ENCODE measurements at places on chromosomes 4 and X.

GRCh38 chrX:65463550-65463949, 71.0 kb downstream of the LAS1L start:
- no peak for DNase-seq

GRCh38 chr4:52937829-52938228, 75.7 kb downstream of the RASL11B start:
- no peak for DNase-seq

GRCh38 chr4:95091272-95091671, 333.5 kb downstream of the BMPR1B start:
- no peak for DNase-seq

GRCh38 chr4:83152746-83153145, 38.2 kb upstream of the PLAC8 start:
- DNase-seq, result no peak

DNA sequence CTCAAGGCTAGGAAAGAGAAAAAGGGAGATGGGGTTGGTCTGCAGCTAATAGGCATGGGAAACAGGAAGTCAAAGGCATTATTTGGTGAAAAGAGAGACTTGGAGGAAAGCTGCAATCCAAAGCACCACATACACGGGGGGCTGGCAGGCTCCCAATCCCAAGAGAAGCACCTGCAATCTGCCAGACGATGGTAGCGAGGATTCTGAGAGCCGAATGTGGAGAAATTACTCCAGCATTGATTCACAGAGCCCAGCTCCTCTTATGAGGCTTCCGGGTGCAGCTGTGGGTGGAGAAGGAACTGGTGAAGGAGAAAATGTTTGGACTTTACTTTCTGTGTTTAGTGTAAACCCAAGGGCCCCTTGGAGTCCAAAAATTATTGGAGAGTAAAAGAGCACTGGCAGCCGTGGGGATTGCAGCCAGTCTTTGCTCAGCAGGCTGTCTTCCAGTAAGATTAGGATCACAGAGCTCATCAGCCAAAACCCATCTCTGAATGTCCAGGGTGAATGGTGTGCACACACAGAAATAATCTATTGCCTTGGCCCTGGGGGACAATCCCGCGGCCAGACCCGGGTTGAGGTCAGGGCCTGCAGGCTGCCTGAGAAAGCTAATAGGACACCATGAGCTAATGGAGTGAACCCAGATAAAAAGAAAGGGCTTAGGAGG, 197.6 kb downstream of the KIT start:
- DNase-seq, result no peak

DNA sequence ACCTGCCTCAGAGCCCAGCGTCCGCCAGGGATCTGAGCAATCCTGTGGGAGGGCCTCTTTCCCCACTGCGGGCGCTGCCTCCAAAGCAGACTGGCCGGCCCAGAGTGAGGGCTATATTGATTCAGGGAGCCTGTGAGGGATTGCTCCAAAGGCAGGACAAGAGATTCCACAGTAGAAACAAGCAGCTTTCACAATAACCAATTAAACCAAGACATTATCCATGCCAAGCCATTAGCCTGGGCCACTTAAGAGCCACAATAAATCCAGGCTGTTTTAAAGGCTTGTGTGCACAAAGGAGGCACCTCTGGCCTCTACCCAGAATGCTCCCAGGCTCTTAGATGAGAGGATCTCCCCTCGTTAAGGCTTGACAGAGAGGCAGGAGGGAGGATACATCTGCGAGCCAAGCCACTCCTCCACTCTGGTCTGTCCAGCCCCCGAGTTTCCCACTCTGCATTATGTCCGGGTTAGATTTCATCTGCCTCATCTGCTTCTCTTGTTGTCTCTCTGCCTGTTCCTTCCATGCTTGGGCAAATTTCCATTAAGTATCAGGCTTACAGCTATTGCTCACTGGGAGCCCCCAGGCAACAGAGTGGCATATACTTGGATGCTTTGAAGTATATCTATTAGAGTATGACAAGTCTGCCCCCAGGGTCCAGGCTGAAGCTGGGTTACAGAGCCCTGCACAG, 357.9 kb downstream of the UNC5C start:
- no peak for DNase-seq

- no peak for DNase-seq
These were observed 41.5 kb upstream of the FGF2 start for GRCh38 chr4:122785099-122785498.

- DNase-seq, result no peak
These were observed 346.8 kb upstream of the TECRL start for GRCh38 chr4:64756016-64756415.

GRCh38 chr4:33493231-33493630, 2751.1 kb downstream of the ARAP2 start:
- DNase-seq, result no peak

GRCh38 chrX:69068301-69069085, 96.8 kb downstream of the PJA1 start:
- DNase-seq, result no peak

GRCh38 chr4:61374447-61374891, 174.3 kb downstream of the ADGRL3 start:
- DNase-seq, result no peak

DNA sequence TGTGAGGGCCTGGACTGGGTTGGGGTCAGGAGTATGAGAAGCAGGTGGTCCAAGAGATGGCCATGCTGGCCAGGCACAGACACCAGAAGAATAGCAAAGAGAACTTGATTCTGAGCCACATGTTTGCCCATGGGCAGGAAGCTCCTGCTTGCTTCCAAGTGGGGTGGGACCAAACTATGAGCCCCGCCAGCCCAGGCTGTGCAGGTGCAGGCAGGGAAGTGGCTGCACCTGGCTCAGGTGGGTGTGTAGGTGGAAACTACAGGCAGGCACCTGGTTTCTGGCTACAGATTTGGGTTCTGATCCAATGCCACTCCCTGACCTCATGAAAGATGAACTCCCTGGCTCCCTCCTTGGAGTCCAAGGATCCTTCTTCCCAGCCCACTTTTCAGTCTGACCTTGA, 207.9 kb upstream of the KLF3 start:
- no peak for DNase-seq

DNA sequence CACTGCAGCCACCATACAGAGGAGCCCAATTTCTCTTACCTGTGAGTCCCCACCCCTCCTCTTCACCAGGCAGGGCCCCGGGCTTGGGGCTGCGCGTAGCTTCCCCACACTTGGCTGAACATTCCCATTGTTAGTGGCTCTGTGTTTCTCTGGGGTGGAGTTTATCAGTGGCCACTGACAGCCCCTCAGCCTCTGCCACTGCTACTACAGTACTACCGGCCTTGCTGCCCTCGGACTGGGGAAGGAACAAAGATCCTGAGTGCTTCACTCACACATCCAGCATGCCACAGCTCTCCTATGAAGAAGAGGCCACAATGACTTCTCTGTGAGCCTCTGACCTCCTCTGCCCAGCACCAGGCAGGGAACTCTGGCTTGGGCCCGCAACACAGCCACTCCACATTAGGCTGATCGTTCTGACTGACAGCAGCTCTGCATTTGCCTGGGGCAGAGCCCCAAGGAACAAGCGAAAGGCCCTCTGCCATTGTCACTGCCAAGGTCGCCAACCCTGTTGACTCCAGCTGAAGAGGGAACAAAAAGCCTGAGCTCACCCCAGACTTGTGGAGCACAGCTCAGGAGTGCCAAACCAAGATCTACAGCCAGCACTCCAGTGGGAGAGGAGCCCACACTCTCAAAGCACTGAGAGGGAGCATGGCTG, 24.0 kb downstream of the ABCB7 start:
- no peak for DNase-seq

DNA sequence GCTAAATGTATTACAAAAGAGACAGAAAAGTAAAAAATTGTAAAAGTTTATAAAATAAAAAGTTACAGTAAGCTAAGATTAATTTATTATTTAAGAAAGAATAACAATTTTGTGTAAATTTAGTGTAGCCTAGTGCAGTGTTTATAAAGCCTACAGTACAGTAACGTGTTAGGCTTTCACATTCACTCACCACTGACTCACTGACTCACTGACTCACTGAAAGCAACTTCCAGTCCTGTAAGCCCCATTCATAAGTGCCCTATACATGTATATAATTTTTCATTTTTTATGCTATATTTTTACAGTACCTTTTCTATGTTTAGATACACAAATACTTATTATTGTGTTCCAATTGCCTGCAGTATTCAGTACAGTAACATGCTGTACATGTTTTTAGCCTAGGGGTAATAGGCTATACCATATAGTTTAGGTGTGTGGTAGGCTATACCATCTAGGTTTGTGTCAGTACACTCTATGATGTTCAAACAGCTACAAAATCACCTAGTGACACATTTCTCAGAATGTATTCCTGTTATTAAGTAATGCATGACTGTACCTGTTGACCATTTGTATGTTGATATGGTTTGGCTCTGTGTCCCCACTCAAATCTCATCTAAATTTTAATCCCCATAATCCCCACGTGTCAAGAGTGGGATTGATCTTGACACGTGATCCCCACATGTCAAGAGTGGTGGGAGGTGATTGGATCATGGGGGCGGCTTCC, 57.9 kb downstream of the CFAP299 start:
- DNase-seq, result no peak

DNA sequence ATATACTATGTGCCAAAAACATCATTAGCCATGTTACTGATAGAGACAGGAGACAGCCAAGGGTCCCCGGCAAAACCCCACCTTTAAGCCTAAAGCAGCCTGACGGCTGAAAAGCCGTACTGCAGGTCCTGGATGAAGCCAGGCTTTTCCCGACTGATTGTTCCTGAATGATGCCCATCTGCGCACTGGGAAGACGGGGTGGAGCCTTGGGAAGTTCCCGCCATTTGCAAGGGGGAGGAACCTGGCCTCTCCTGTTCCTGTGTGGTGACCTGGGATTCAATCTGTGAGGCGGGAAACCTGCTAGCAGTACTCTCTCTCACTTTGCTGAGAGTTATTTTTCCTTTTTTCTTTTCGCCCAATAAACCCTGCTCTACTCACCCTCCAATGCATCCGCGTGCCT, 15.1 kb upstream of the CAMK2D start:
- DNase-seq, result no peak

DNA sequence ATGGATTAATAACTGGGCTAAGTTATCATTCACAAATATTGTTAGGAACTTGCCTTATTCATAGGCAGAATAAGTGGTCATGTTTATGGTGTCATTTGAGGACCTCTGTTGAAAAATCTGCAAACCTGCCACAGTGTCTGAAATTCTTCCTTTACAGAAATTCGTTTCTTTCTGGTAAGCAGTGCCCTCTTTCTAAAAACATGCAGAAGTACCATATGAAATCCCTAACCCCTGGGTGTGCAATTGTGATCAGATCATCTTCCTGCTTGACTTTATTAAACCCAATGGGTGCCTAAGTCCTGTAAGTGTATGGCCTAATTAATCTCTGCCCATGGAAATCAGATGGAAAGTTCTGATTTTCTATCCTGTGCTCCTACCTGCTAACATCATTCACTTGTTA, 4.4 kb upstream of the HTATSF1 start:
- DNase-seq, result no peak

DNA sequence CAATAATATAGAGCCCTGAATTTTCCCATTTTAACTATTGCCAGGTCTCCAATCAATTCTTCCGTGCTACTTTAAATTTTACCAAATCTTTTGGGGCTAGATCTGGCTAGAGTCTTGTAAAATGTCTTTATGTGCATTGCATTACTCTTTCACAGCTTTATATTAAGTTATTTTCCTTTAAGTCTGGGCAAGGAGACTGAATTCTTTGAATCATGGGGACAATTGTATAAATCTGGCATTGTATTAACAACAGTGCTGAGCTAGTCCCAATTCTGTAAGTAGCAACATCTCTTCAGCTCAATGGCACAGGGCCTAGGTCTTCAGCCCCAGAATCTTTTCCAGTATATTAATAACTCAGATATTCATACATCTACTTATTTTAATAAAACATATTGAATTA, 1080.4 kb upstream of the INTU start:
- DNase-seq, result no peak

DNA sequence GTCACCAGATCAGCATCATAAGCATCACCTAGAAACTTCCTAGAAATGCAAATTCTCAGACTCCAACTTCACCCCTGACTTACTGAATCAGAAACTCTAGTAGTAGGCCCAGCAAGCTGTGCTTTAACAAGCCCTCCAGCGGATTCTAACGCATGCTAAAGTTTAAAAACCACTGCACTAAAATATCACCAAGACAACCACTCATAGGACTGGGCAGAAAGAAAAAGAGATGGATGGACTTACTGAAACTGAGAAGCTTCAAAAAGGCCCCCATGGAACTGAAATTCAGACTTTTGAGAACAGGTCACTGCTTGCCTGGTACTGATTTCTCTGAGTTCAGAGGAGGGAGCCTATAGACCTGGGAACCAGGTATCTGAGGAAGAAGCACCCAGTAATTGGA, 40.1 kb downstream of the FAM241A start:
- no peak for DNase-seq

DNA sequence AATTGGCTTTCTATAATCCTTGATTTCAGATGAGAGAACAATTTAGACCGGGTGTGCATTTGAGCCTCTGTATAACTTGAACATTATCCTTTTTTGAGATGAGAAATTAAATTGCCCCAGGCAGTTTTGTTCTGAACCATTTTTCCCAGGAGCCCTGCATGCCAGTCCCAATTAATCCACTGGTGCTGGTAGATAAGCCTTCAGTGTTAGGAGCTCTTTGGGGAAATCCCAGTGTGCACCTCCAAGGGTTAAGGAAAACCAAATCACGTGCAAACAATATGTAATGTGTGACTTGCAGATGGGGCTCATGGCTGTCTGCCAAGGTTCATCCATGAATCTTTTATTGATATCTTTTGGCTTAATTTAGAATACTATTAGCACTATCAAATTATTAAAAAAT, 43.2 kb downstream of the KIT start:
- no peak for DNase-seq

GRCh38 chr4:126799971-126800574, 832.7 kb upstream of the INTU start:
- DNase-seq, result no peak

DNA sequence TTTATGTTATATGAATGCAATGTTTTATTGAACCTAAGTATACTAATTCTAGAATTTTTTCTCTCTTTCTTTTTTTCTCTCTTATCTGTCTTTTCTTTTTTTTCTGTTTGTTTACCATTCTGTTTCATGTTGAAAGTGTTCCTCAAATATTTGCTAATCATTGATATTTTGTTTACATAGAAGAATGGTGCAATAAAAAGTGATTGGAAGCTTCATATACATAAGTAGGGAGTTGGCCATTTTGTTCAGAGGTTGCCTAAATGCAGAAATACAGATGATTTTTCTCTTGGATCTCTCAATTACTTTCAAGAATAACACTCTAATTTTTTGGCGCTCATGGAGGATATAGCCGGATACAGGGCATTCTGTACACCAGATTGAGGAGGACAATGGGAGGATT, 5.7 kb upstream of the SERTM2 start:
- DNase-seq, result no peak

DNA sequence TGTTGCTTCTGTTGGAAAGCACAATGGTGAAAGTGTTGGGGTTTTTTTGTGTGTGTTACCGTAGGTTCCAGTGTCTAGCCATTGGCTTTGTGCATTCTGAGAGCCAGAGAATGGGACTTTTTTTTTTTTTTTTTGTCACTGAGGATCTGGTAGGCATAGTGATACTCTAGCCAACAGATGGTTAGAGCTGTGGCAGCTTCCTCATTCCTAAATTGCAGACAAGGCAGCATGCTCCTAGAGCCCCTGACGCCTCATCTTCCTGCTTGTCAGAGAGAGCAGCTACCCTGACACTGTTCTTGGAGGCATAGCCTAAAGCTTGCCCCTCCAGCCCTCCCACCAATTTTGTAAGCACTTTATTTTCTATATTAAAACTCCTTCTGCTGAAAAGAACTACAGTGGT, 27.0 kb downstream of the ARHGEF9 start:
- no peak for DNase-seq

Data from activated naive CD8-positive, alpha-beta T cell treated with anti-CD3 and anti-CD28 coated beads, Interleukin-2, amount 50 U/mL, for 16 hours (primary cell).